ENCODE measurements at places on chromosomes 12 and 14.
A peak's percentile ranks its signal among the peaks of the same experiment; 100 is the strongest.

DNA sequence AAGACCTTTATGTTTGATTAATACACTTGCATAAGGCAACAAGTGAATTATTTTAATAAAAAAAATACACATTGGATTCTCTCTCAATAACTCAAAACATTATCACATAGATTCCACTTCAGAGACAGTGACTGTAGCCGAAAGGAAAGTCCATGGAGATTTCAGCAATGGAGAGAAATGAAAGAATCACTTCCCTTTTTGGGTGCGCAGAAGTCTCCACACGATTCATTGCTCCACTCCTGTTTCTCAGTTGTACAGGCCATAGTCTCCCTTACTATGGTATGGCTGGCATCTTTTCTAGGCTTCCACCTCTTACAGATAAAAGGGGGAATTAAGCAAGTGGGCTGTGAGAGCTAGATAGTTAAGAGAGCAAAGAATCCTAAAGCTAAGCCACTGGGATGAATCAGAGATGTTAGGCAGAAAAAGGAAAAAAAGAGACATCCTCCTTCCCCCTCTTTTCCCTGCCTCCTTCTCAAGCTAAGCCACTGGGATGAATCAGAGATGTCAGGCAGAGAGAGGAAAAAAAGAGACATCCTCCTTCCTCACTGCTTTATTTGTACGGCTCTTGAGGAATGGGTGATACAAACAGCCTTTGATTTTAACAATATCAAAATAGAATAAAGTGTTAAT lies 16.3 kb downstream of the ST8SIA1 start:
- no peak for DNase-seq

- DNase-seq: no peak
Measured at GRCh38 chr14:74444866-74445265, 18.9 kb upstream of the SYNDIG1L start.

DNA sequence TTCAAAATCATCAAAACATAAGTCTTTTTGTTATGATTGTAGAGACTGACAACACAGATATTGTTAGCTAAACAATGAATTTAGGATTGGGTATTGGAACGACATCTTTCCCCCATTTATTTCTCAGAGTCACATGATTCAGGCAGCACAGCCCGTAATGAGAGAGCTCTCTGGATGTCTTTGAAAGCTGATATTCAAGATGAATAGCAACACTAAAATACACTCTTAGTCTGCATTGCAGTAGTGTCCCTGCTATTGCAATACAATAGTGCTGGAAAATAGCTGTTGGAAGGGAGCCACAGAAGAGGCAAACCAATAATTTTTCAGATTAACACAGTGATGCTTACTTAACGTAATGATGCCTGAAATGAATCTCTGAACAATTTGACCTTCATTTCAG lies 9.9 kb downstream of the GTSF1 start:
- no peak for DNase-seq

- DNase-seq: no peak
Measured at GRCh38 chr14:37643701-37644100, 48.3 kb downstream of the TTC6 start.

GRCh38 chr12:4725057-4725456 lies 4.9 kb downstream of the GALNT8 start:
- no peak for DNase-seq

GRCh38 chr14:105547741-105548169 lies 21.4 kb downstream of the TMEM121 start:
- DNase-seq: no peak

DNA sequence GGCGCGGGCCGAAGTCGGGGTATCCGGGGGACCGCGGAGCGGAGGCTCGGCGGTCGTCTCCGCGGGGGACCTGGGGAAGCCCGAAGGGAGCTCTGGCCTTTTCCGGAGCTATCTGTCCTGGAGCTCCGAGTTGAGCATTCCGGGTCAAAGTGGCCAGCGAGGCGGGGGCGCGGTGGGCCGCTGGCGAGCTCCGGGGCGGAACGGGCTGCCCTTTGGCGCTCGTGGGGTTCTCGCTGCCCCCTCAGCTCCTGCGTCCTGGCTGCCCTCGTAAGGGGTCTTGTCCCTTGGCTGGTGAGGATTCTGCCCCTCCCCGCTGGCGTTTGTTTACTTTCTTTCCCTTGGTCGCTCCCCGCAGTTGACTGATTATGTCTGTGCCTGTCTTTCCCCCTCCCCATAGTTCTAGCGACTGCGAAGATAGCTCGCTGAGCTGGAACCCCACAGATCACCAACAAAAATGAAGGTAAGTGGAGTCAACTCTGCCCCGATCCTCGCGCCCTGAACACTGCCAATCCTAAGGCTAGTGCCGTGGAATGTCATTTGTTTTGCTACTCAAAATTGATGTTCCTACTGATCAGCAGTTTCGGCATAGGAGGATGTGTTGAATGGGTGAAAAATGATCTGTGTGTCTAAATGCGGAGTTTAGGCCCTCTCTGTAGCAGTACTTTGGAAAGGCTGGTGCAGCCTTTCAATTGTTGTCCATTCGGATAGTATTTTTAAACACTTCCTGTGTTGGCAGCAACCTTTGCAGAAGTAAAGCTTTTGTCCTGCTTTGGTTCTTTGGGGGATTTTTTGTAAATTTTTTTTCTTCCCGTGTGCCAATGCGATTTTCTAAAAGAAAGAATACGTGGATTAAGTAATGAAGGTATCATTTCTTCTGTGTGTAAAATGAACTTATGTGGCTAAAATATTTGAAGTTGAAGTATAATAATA lies 1.3 kb downstream of the ARID4A start:
- DNase-seq: no peak

GRCh38 chr12:110560946-110561345 lies 22.2 kb downstream of the PPTC7 start:
- DNase-seq: no peak

- DNase-seq: no peak
Measured at GRCh38 chr14:47596232-47596631, 79.2 kb downstream of the MDGA2 start.

DNA sequence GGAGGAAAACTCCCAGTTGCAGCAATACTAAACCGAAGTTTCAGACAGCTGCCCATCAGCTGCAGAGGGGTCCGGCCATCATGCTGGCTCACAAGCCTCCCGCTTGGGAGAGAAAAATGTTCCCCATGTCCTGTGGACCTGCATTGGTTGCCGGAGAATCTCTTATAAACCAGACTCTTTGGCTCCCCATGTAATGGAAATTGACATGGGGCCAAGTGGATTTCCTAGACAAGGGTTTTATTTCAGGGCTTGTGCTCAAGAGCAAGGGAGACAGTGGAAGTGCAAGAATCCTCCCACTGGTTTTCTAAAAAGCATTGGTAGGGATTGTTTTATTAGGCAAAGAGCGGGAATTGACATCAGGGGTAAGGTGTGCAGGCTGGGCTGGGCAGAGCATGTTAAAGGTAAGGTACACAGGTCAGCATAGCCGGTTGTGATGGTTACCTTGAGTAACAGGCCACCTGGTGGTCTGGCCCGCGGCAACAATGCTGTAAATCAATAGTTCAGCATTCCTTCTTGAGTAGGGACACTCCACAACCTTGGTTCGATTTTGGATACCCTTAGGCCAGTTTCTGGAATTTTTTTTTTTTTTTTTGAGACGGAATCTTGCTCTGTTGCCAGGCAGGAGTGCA lies 135.4 kb downstream of the UNC79 start:
- DNase-seq: no peak

- peak; percentile 6 for DNase-seq
Measured at GRCh38 chr14:55180434-55180833, 11.0 kb downstream of the DLGAP5 start.

DNA sequence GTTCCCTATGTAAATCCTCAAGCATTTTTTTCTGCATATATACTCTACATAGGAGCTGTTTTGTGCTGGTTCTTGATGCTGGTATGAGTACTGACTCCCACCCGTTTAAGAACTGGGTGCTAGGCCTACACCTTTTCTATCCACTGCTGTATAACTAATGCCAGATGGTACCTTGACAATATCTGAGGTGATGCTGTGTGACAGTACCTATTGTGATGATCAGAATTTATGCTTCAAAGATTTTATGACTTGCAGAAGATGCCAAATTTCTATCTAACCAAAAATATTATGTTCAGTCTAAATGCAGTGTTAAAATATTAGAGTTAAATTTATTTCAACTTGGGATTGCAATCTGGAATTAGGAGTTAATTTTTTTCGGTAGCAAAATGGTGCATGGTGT lies 272.3 kb upstream of the NOVA1 start:
- no peak for DNase-seq

DNA sequence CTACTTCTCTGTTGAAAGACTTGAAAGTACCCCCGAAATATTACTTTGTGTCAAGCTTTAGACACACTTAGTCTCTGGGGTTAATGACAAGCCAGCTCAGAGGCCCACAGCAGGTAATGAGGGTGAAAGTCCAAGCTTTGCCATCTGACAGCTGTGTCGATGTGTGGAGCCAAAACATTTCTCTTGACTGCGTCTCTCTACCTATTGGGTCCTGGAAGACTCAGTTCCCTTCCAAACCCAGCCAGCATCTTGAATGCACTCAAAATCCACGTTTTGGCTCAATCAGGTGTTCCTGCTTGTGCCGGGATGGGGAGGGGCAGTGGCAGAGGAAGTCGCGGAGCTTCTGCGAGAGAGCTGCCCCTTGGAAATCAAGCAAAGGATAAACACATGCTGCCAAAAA lies 3.2 kb downstream of the PLXNC1 start:
- DNase-seq: no peak

All from CD4-positive, alpha-beta T cell treated with Interleukin-15 for 4 hours (primary cell).